Mononuclear cell (primary cell): ENCODE measurements at places on chromosomes 5 and 9. TPM values are rescaled to one million over a fixed set of nuclear protein-coding genes. Genes with fewer than 3 reads are reported as not detected.

Gene LSM11
- total RNA-seq: 1.0 TPM

Gene ZDHHC11
- total RNA-seq: 1.2 TPM

Gene PCDHA6
- total RNA-seq: not detected

Gene GHR
- not detected for total RNA-seq

Gene CCNI2
- 1.5 TPM for total RNA-seq

Gene ROPN1L
- 0.42 TPM for total RNA-seq

Gene CNTFR
- total RNA-seq: not detected

Gene HMGCR
- 29.0 TPM for total RNA-seq

Gene SLC6A7
- 0.10 TPM for total RNA-seq

Gene SHOC1
- total RNA-seq: under 0.01 TPM

Gene SLF1
- total RNA-seq: 19.0 TPM

Gene PPIC
- total RNA-seq: not detected

Gene STPG3
- total RNA-seq: not detected

Gene GRIN1
- total RNA-seq: not detected

Gene CDO1
- total RNA-seq: 0.10 TPM

Gene AQP7
- 0.21 TPM for total RNA-seq

Gene STKLD1
- 0.10 TPM for total RNA-seq

Gene ARID3C
- total RNA-seq: not detected

Gene BHMT2
- total RNA-seq: not detected

Gene KIAA1958
- total RNA-seq: 5.4 TPM

Gene IFNE
- not detected for total RNA-seq

Gene NR5A1
- not detected for total RNA-seq

Gene CCL19
- total RNA-seq: not detected

Gene ZDHHC12
- 19.6 TPM for total RNA-seq

Gene FYB1
- 189 TPM for total RNA-seq

Gene IFNA10
- total RNA-seq: not detected

Gene LRRC19
- total RNA-seq: not detected

Gene ASB6
- 17.8 TPM for total RNA-seq

Gene TMOD1
- 0.84 TPM for total RNA-seq

Gene HTR4
- total RNA-seq: not detected

Gene FAM120A
- total RNA-seq: 90.6 TPM

Gene SNCAIP
- not detected for total RNA-seq

Gene GABRA1
- total RNA-seq: not detected

Gene ORM2
- not detected for total RNA-seq

Gene PDE8B
- total RNA-seq: 0.21 TPM

Gene SLC36A2
- not detected for total RNA-seq

Gene GFM2
- 13.9 TPM for total RNA-seq

Gene GDA
- total RNA-seq: not detected

Gene TIMD4
- total RNA-seq: 3.3 TPM

Gene NFIB
- total RNA-seq: 0.42 TPM

Gene PTGES
- total RNA-seq: 8.7 TPM

Gene TAL2
- total RNA-seq: not detected

Gene TUSC1
- 0.52 TPM for total RNA-seq

Gene ZNF879
- total RNA-seq: 4.1 TPM

Gene IFNA2
- 0.21 TPM for total RNA-seq

Gene PCDHGA3
- 0.10 TPM for total RNA-seq

Gene KCNIP1
- total RNA-seq: not detected

Gene BAAT
- 0.10 TPM for total RNA-seq

Gene ZSWIM6
- total RNA-seq: 4.9 TPM

Gene IL33
- total RNA-seq: not detected

Gene LCN15
- not detected for total RNA-seq

Gene SH3PXD2B
- total RNA-seq: 0.52 TPM
